ENCODE measurements at places on chromosomes 7 and 10. TPM values are rescaled to one million over a fixed set of nuclear protein-coding genes. Genes with fewer than 3 reads are reported as not detected.

SCART1 gene
- total RNA-seq: 3.7 TPM

AP4M1 gene
- 13.8 TPM for total RNA-seq

NACAD gene
- 1.2 TPM for total RNA-seq

CC2D2B gene
- total RNA-seq: 0.96 TPM

PRXL2A gene
- 82.3 TPM for total RNA-seq

ELFN1 gene
- total RNA-seq: 0.59 TPM
